ENCODE measurements at places on chromosomes 11 and 22.

DNA sequence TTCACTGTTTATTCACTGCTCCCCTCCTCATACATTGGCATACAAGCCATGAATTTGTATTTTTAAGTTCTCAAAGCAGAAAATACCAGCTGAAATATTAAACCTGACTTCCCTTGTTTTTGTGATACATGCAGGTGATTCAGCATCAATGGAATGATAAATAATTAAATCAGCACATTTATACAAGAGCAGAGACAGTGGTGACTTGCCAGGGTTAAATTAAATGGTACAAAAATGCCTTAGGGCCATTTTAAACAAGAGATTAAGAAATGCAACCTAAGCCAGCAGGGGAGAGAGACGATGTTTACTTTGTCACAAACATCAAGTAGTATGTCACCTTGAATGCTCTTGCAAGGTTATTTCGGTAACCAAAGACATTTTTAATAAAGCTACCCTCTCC, 95.9 kb upstream of the DDI1 start:
- DNase-seq, result no peak

- no peak for DNase-seq
These were observed 114.2 kb downstream of the CACNA1I start for GRCh38 chr22:39684702-39685281.

DNA sequence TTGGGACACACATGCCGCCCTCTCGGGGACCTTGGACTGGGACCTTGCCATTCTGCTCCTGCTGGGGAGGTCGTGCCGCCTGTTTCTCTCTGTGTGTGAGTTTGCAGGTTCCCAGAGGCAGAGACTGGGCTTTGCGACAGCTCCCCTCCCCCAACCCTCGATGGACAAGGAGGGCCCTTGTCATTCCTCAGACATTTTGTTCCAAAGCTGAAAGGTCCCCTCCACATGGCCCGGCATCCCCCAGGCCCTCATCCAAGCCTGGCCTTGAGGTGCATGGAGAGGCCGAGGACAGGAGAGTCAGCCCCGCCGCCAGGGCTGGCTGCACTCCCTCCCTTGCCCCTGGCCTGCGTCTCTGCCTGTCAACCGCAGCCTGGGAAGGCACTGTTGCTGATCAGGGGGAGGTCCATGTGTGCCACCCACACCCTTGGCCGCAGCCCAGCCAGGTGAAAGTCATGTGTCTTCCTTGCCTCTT, 25.6 kb downstream of the FADS2 start:
- DNase-seq, result no peak

DNA sequence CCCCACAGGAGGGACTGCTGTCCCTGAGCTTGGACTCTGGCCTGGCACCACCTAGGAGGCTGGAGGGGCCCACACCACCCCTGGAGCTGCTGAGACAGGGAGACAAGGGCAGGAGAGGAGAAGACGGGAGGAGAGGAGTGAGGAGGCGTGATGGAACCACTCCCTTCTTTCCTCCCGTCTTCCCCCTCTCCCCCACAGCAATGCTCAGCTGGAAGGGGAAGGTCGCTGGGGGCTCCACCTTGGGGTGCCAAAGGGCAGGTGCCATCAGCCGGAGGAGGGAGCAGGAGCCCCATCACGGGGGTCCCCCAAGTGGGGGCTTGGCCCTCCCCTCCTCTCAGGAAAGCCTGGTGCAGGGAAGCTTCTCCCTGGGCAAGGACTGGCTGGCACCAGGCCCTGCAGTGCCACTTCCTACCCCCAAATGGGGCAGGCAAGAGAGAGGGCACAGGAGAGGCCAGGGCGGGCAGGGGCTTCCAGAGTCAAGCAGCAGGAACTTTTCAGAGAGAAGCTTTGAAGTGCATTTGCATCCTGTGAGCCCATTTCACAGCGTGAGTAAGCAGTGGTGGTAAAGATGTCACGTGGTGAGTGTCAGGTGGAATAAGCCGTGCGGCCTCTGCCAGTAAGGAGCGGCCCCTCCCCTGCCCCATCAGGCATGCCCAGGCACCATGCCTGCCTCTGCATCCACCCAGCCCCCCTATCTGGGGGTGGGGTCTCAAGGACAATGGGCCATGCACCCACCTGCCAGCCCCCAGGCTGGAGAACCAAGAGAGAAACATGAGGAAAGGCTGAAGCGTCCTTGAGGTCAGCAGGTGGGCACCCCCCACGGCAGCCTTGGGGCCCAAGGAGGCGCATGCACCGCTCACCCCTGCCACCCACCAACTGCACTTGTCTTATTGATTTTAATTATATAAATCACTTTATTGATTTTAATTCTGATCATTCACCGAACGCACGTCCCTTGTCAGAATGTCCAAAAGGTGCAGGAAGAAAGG, 4.9 kb downstream of the IGF2 start:
- no peak for DNase-seq

GRCh38 chr11:2269601-2270321, 627 bp downstream of the ASCL2 start:
- DNase-seq, result no peak

GRCh38 chr11:134356656-134357544, 25.1 kb downstream of the GLB1L2 start:
- DNase-seq, result no peak

DNA sequence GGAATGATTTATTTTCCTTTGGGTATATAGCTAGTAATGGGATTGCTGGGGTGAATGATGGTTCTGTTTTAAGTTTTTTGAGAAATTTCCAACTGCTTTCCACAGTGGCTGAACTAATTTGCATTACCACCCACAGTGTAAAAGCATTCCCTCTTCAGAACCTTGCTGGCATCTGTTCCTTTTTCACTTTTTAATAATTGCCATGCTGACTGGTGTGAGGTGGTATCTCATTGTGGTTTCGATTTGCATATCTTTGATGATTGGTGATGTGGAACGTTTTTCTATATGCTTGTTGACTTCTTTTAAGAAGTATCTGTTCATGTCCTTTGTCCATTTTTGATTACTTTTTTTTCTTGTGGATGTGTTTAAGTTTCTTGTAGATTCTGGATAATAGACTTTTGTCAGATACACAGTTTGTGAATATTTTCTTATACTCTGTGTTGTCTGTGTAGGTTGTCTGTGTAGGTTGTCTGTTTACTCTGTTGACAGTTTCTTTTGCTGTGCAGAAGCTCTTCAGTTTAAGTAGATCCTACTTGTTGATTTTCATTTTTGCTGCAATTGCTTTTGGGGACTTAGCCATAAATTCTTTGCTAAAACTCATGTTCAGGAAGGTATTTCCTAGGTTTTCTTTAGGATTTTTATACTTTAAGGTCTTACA, 291.8 kb upstream of the DDI1 start:
- DNase-seq, result no peak
